A549 treated with CpdA at 1 μM for 4 hours (cell line): ENCODE measurements at places on chromosomes 12 and 14. TPM values are rescaled to one million over a fixed set of nuclear protein-coding genes. Genes with fewer than 3 reads are reported as not detected.

Gene BIN2
- total RNA-seq, result 0.07 to 0.09 TPM in 2 of 5 replicates, not detected in the others

Gene CEP170B
- 19.0 to 27.2 TPM (median 20.7 TPM) in 5 replicates for total RNA-seq

Gene ACSM4
- not detected in 5 replicates for total RNA-seq

Gene DAO
- not detected in 5 replicates for total RNA-seq

Gene PTPRO
- total RNA-seq, result 0.06 to 0.14 TPM in 2 of 5 replicates, not detected in the others

Gene RNF212B
- total RNA-seq, result not detected in 5 replicates

Gene SYCP3
- 0.10 to 0.35 TPM (median 0.18 TPM) in 3 of 5 replicates, not detected in the others for total RNA-seq

Gene BCL2L2
- total RNA-seq, result 19.2 to 23.2 TPM (median 20.4 TPM) in 5 replicates

Gene KRT82
- not detected in 5 replicates for total RNA-seq

Gene ADAM21
- 0.03 TPM in 1 of 5 replicates, not detected in the others for total RNA-seq

Gene TBX3
- total RNA-seq, result 16.9 to 20.2 TPM (median 19.7 TPM) in 5 replicates

Gene RNASE2
- not detected in 5 replicates for total RNA-seq

Gene ANHX
- not detected in 5 replicates for total RNA-seq
